ENCODE measurements at places on chromosomes 16 and 17.
A peak's percentile ranks its signal among the peaks of the same experiment; 100 is the strongest.

DNA sequence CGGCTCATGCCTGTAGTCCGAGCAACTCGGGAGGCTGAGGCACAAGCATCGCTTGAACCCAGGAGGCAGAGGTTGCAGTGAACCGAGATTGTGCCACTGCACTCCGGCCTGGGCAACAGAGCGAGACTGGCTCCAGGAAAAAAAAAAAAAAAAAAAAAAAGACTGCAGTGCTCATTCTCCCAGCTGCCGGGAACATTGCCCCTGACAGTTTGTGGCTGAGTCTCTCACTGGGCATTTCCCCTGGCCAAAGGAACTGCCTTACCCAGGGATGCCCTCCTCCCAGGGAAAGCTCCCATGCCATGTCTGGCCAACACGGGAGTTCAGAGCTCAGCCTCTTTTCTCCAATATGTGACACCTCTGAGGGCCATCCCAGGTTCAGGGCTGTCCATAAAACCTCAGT is 21.3 kb upstream of the USP10 start:
- no peak for DNase-seq

DNA sequence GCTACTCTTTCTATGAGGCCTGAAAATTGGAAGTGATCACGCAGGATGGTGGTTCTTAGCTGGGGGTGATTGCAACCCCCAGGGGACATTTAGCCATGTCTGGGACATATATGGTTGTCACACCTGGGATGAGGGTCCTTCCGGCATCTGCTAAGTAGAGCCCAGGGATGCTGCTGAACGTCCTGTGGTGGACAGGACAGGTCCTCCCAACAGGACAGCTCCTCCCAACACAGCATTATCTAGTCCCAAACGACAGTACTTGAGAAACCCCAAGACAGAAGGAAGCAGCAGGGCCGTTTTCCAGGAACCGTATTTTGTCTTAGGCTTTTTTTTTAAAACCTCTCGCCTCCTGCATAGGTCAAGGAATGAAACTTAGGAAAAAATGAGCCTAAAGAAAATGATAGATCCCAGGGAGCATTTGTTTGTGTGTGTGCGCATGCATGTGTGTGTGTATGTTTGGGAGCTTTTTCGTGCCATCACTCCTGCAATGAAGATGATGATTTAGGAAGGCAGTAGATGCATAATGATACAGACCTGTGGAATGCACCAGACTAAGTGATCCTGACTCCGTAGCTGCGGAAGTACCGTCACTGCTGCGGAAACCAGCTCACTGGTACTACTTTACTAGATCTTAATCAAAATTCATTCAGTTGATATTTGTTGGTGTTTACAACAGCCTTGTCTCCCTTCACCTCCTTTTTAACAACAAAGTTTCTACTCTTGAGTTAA is 118.2 kb downstream of the SNX29 start:
- no peak for DNase-seq

DNA sequence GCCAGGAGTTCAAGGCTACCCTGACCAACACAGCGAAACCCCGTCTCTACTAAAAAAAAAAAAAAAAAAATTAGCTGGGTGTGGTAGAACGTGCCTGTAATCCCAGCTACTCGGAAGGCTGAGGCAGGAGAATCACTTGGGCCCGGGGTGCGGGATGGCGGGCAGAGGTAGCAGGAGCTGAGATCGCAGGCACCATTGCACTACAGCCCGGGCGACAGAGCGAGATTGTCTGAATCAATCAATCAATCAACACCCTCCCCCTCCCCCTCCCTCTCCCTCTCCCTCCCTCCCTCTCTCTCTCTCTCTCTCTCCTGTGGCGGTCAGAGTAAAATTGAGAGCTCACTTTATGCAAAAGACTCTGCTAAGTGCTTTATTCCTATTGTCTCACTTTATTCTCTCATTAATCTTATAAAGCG is 1.2 kb downstream of the HSDL1 start:
- no peak for DNase-seq

- DNase-seq, result no peak
Measured at GRCh38 chr17:33056399-33057146, 64.9 kb downstream of the SPACA3 start.

GRCh38 chr16:49850558-49851467 is 5.1 kb downstream of the ZNF423 start:
- DNase-seq, result no peak

DNA sequence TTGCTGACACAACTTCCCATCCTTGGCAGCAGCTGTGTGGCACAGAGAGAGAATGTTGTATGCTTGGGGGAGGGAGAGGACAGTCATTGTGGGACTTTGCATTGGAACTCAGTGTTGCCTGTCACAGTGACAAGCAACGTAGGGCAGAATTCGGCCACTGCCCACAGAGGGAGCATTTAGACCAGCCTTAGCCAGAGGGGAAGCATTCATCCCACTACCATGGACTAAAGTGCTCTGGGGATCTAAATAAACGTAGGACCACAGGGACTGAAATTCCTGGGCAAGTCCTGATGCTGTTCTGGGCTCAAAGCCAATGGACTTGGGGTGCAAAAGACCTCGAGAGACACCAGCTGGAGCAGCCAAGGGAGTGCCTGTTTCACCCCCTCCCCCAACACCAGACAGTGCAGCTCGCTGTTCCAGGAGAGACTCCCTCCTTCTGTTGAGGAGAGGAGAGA is 44.9 kb downstream of the ABCA8 start:
- peak; percentile 62 for DNase-seq

GRCh38 chr17:81402981-81403467 is 7.8 kb downstream of the BAHCC1 start:
- DNase-seq, result peak; percentile 72

GRCh38 chr16:89430436-89431157 is 59.8 kb downstream of the ANKRD11 start:
- no peak for DNase-seq

GRCh38 chr17:34997355-34997862 is 17.1 kb downstream of the LIG3 start:
- DNase-seq, result no peak

DNA sequence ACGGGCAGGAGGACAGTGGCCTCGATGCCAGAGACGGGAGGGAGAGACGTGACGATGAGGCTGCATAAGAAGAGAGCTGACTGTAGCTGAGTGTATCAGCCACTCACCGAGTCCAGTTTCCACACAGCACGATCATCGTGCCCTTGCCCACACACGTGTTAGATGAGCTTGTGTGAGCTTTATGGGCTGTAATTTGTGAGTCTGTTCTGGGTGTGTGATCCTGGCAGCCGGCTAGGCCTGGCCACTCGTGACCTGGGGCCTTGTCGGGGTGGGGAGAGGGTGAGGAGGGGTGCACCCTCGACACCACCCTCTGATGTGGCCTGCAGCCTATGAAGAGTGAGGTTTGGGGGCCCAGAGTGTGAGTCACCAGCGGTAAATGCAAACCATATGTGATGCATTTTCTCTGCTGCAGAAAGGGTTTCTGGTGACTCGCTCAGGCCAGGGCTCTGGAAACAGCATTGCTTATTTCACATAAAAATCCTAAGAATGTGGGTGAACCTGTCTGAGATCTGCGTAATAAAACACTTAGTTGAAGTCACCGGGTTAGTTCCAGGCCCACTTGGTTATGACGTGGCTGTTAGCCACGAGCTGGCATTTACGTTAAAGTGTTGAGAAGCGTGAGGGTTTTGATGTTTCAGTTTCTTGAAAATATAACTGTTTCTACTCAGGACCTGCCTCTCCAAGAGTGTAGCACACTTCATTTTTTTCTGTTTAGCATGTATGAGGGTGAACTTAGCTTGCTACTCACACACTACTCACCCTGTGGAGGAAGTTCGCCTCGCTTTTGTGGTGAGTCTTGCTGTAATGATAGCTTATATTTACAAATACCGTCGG is 4.2 kb downstream of the METRNL start:
- DNase-seq, result peak; percentile 65

- no peak for DNase-seq
Measured at GRCh38 chr17:63939884-63940283, 7.8 kb upstream of the CD79B start.

DNA sequence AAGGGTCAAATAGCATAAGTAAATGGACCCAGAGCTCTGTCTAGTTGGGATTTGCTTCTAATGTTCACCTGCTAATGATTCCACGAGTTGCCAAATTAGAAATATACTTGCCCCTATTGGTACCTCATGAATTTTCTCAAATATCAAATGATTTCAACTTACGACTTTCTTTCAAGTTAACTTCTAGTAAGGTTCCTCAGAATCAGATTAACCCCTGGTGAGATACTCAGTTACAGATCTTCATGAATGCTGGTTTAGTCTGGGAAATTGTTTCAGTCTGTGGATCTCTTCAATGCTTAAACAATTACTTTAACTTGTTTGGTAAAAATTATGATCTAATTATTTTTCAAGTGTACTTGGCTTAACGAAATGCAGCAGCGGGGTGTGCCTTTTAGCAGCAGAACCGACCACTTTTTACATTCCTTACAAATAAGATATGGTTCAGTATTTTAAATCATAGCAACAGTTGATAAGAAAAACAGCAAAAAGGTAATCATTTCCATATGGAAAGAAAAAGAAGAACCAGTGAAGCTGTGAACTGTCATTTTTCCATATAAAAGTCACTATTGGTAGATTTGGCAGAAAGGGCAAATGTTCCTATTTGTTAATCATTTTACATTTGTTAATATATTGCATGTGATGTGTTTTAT is 34.5 kb downstream of the TUBD1 start:
- DNase-seq, result no peak

- peak; percentile 71 for DNase-seq
Measured at GRCh38 chr16:27355610-27356009, 41.8 kb downstream of the IL4R start.

- no peak for DNase-seq
Measured at GRCh38 chr17:46964315-46965265, 14.5 kb downstream of the RPRML start.

DNA sequence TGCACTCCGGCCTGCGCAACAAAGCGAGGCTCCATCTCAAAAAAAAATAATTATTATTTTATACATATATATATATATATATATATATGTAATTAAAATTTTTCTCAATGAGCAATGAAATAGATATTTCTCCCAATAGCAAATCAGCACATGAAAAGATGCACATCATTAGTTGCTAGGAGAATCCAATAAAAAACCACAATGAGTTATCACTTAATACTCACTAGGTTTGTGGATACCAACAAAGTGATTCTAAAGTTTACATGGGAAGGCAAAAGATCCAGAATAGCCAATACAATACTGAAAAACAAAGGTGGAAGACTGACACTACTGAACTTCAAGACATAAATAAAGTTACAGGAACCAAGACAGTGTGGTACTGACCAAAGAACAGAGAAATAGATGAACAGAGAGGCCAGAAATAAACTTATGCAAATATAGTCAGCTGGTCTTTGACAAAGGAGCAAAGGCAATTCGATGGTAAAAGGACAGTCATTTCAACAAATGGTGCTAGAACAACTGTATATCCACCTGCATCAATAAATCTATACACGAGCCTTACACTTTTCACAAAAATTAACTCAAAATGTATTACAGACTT is 13.6 kb downstream of the SMG6 start:
- no peak for DNase-seq

GRCh38 chr17:27945953-27946352 is 52.8 kb upstream of the LYRM9 start:
- no peak for DNase-seq

GRCh38 chr16:78022347-78023060 is at the start of gene CLEC3A:
CLEC3A (plus strand) TSS chr16:78022548; CDS start chr16:78022627, 79 bp downstream.
- peak; percentile 10 for DNase-seq

- DNase-seq, result peak; percentile 8
Measured at GRCh38 chr16:54341892-54342776, 55.5 kb upstream of the IRX3 start.

- DNase-seq, result peak; percentile 59
Measured at GRCh38 chr17:47225436-47225858, 16.3 kb downstream of the MYL4 start.

GRCh38 chr16:407253-407652 is 5.6 kb downstream of the DECR2 start:
- no peak for DNase-seq

- no peak for DNase-seq
Measured at GRCh38 chr16:50040018-50040417, 15.0 kb downstream of the CNEP1R1 start.

DNA sequence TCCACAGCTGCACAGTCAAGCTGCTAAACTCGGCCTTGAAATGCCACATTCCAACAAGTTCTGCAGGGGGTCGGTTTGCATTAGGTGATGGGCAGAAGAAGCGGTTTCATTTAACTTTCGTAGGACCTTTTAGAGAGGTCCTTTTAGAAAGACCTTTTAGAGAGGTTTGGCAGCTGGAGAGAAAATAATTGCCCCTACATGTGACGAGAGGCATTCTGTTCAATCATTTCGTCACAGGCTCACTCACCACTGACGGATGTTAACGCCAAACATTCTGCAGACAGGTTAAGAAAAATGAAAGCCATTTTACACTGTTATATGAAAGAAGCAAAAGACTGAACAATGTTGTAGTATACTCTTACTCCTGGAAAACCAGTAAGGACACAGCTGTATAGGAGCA is 76.5 kb upstream of the ZNF423 start:
- DNase-seq, result no peak

DNA sequence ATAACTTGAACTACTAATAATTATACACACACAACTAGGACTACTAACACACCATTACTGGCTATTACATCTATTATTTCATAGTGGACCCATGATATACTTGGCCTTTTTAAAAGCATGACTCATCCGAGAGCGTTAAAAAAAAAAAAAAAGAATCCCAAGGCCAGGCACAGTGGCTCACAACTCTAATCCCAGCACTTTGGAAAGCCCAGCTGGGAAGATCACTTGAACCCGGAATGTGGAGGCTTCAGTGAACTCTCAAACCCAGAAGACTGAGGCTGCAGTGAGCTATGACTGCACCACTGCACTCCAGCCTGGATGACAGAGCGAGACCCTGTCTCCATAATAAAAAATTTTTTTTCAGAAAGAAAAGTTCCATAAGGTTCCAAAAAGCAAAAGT is 3.1 kb downstream of the GLG1 start:
- no peak for DNase-seq

- no peak for DNase-seq
Measured at GRCh38 chr16:53792161-53792951, 88.4 kb downstream of the FTO start.

DNA sequence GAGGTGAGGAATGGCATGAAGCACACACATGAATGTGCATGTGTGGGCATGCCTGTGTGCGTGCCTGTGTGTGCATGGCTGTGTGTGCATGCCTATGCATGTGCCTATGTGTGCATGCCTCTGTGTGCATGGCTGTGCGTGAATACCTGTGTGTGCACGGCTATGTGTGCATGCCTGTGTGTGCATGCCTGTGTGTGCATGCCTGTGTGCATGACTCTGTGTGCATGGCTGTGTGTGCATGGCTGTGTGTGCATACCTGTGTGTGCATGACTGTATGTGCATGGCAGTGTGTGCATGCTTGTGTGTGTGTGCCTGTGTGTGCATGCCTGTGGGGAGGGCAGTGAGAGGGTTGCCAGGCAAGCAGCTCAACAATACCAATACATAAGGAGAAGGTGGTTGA is 276.5 kb upstream of the ERCC4 start:
- no peak for DNase-seq

GRCh38 chr16:7090628-7091115 is 242.0 kb upstream of the RBFOX1 start:
- DNase-seq, result no peak

- DNase-seq, result peak; percentile 37
Measured at GRCh38 chr16:2529061-2529931, 1.9 kb downstream of the CEMP1 start.

GRCh38 chr17:17019891-17020456 is 22.3 kb upstream of the MPRIP start:
- DNase-seq, result no peak

- no peak for DNase-seq
Measured at GRCh38 chr16:50151756-50152155, 1.4 kb upstream of the TENT4B start.
